ENCODE measurements at places on chromosomes 12 and 14.

- no peak for DNase-seq
Measured at GRCh38 chr12:79451365-79451764, 239.4 kb downstream of the PAWR start.

- DNase-seq = peak; percentile 20
Measured at GRCh38 chr14:75223664-75224154, 47.3 kb upstream of the TMED10 start.

GRCh38 chr14:31659278-31659677 lies 98.1 kb downstream of the NUBPL start:
- DNase-seq = no peak

GRCh38 chr12:68440068-68440581 lies 108.0 kb upstream of the MDM1 start:
- no peak for DNase-seq

DNA sequence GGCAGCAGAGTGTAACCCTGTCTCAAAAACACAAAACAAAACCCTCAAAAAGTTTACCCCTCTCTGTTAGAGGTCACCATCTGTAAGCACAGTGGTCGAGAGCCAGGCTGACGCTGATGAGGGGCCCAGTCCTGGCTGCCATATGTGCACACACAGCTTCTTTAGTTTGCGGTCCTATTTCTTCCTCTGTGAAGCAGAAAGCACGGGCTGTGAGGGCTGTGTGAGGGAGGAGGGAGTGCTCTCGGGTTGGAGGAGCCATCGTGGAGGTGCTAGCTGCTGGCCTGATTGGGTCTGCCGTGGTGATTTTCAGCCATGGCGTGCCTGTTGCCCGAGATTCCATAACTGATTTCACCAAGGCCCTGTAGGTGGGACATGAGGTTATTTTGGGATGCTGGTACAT lies 3.5 kb downstream of the ULK1 start:
- no peak for DNase-seq
